NCI-H2107 (cell line): ENCODE measurements at places on chromosomes 16 and 17.
A peak's percentile ranks its signal among the peaks of the same experiment; 100 is the strongest.

GRCh38 chr16:30457256-30457655 is 11.6 kb upstream of the SEPHS2 start:
- no peak for DNase-seq

GRCh38 chr16:15990902-15991301 is 41.5 kb downstream of the ABCC1 start:
- DNase-seq: no peak

GRCh38 chr16:12420661-12421209 is 383.0 kb downstream of the CPPED1 start:
- DNase-seq: no peak

GRCh38 chr17:45038728-45039634 is 12.5 kb downstream of the DCAKD start:
- no peak for DNase-seq

- DNase-seq: no peak
These were observed 7.6 kb downstream of the ALKBH5 start for GRCh38 chr17:18191236-18191667.

- DNase-seq: no peak
These were observed 25.8 kb downstream of the WSB1 start for GRCh38 chr17:27319541-27320221.

DNA sequence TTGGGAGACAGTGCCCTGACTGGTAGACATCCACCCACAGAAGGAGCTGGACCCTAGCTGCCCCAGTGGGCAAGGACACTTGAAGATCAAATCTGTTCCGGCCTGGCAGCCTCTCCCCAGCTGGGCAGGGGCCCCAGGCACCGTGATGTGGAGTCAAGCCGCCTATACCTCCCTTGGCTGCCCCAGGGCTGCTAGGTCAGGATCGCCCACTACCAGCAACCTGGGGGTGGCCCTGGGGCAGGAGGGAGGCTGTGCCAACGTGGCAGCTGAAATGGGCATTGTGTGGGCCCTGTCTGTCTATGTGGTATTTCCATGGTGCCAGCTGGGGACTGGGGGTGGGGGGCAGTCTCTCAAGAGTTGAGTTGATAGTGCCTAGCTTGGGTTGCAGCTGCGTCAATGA is 941 bp downstream of the PDK2 start:
- DNase-seq: no peak

- DNase-seq: no peak
These were observed 20.7 kb downstream of the GAA start for GRCh38 chr17:80122026-80122575.

- no peak for DNase-seq
These were observed 25.5 kb upstream of the CBLN1 start for GRCh38 chr16:49307176-49307575.

DNA sequence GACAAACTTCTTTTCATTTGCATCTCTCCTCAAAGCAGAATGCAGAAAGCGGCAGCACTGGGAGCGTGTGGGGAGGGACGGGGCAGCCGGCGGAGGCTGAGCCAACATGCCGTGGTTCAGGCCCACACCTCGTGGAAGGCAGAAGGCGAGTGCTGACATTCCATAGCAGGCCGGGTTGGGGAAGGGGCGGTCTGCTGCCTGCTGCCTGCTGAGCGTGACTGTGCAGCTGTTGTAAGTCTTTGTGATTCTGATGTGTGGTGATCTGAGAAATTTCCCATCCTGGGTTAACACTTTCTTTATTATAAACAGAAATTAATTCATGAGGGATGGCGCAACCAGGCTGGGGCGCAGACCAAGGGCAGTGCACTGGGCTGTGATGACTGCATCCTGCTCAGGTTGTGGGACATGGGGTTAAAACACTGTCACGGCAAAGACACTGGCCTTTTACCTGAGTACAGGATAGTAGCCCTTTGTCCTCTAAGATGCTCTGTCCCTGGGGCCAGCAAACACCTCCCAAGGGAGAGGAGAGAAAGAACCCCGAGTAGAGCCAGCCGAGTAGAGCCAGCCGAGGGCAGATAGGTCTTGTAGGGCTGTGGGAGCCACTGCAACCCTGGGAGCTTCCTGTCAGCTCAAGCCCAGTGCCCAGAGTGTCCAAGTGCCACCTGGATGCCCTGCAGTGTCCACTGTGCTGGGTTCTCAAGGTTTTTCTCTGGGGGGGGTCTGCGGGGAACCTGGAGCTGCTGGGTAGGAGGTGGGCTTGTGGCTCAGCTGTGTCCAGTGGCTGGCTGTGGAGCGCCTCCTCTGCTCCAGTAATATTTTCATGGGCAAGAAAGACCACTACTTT is 8.8 kb upstream of the DNASE1 start:
- DNase-seq: no peak

DNA sequence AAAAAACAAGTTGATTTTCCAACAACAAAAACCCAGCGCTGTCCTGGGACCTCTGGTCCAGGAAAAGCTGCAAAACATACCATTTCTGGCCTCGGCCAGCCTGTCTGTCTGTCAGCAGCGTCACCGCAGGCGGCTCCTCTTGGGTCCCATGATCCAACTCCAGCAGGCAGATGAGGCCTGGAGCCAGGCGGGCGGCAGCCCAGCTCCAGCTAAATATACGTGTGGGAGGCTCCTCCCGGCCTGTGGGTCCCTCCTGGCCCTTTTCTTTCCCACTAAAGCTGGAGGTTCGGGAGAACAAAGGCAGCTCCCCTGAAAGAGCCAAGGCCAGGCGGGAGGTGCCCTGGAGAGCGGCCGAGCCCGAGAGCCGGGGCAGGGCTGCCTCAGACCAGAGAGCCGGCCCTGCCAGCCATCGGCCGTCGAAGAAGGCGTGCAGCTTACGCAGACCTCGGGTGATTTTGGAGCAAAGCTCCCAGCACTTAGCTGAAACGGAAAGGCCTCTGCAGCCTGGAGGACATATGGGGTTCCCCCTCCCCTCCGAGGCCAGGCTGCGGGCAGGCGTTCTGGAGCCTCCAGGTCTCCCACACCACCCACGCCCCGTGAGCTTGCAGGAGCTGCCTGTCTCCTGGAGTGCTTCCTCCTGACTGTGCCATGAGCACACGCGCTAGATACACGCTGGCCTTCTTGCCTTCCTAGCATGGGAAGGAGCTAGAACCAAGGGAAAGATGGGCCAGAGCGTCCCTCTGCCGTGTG is 19.9 kb upstream of the JPH3 start:
- no peak for DNase-seq

GRCh38 chr16:79867425-79867997 is 267.0 kb upstream of the MAF start:
- DNase-seq: no peak

DNA sequence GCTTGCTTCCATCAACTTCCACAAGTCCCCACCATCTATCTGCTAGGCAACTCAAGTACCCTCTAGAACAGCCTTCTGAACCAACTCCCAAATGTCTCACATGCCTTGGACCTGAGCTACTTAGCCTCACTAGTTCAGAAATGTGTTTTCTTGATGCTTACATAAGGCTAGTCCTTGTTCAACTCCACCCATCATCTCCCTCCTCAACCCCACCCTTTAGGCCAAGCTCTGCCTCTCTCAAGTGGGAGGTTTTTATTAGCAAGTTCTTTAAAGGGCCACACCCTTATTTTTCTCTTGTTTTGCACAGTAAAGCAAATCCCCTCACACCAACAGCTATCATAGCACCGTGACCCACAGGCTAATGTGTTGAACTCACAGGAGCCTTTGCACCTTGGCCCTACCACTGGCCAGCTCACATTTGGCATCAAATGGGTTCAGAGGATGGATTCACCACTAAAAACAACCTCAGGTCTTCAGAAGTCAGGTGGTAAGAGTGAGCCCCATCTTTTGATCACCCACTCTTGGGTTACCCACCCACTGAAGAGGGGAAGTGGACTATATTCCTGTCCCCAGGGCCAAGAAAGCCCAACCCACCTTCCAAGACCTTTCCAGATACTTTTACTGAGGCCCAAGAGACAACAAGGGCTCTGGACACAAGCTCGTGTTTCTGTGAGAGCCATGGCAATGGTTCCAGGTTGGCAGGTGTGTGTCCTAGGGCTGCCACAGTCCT is 12.2 kb downstream of the PIK3R5 start:
- DNase-seq: no peak

DNA sequence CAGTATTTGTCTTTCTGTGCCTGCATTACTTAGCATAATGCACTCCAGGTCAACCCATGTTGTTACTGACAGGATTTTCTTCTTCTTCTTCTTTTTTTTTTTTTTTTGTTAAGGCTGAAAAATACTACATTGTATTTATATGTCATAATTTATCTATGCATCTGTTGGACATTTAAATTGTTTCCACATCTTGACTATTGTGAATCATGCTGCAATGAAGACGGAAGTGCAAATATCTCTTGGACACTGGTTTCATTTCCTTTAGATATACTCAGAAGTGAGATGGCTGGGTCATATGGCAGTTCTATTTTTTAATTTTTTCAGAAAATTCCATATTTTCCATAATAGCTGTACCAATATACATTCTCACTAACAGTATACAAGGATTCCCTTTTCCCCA is 272.7 kb upstream of the PMFBP1 start:
- DNase-seq: no peak

- no peak for DNase-seq
These were observed 11.8 kb downstream of the PRSS27 start for GRCh38 chr16:2708290-2708639.

DNA sequence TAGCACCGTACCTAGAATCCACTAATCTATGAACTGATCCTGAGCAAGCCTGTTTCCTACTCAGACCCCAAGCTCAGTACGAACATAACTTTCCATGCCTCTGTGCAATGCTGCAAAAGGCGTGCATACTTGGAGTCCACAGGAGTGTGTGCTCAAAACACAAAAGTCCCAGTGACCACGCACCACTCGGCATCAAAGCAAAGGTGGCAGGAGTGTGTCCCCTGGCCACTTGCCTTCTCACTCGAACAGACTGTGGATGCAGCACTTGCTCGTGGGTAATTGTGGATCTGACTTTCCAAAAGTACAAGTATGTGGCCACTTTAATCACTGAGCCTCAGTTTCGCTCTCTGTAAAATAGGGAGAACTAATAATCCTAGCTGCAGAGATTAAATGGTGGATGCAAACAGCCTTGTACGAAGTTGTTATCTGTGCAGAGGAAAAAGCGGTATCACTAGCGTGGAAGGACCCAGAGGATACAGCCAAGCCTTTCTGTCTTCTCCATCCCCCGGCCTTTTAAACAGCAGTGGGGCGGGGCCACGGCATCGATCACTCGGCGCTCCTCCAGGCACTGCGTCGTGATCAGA is 311 bp upstream of the KDM8 start:
- DNase-seq: peak; percentile 66

DNA sequence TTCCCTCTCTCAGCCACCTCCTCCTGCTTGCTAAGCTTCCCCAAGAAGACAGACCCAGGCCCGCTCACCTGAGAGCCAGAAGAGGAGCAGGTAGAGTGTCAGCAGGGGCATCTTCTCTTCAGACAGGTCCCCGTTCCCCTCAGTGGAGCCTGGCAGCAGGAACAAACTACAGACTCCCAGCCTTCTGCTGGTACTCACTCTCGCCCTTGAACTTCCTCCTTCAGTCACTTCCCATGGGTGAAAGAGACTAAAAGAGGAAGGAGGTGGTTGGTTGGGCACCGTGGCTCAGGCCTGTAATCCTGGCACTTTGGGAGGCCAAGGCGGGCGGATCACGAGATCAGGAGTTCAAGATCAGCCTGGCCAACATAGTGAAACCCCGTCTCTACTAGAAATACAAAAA is at the start of gene CD300LF:
TSS of gene CD300LF (minus strand) at position 168 of the 400 bp plus-strand sequence. CDS start at position 111, 57 bp downstream.
- no peak for DNase-seq

- no peak for DNase-seq
These were observed 303.0 kb upstream of the IRX5 start for GRCh38 chr16:54627616-54628015.

GRCh38 chr16:88355389-88356123 is 27.2 kb upstream of the ZNF469 start:
- DNase-seq: no peak

- DNase-seq: no peak
These were observed 10.0 kb upstream of the ATP2A3 start for GRCh38 chr17:3974138-3974687.

DNA sequence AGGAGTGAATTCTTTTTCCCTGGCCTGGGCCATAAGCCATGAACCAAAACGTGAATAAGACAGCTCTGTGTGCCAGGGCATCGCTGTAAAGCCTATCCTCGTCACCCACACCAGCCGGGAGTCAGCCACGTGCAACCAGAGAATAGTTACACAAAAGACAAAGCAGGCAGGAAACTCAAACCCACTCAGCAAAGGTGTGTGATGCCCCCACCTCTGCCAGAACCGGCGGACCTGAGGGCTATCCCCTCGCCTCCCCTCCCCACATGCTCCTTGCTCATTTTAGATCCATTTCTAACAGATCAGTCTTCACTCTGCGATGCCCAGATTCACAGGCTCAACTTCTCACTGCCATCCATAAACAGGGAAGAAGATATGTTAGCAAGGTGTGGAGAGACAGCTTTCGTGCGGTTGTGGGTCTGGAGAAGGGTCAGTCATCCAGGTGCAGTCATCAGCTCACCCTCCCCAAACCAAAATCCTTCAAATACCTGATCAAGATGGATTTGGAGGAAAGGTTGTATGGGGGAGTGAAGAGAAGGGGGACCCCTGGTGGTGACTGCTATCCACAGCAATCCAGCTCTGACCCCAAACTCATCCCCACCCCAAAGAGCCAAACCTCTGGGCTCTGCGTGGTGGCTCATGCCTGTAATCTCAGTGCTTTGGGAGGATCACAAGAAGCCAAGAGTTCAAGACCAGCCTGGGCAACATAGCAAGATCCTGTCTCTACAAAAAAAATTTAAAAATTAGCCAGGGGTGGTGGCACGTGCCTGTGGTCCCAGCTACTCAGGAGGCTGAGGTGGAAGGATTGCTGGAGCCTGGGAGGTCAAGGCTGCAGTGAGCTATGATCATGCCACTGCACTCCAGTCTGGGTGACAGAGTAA is 219.2 kb downstream of the C16orf78 start:
- no peak for DNase-seq

- DNase-seq: no peak
These were observed 1.9 kb downstream of the NOD2 start for GRCh38 chr16:50695017-50696000.

DNA sequence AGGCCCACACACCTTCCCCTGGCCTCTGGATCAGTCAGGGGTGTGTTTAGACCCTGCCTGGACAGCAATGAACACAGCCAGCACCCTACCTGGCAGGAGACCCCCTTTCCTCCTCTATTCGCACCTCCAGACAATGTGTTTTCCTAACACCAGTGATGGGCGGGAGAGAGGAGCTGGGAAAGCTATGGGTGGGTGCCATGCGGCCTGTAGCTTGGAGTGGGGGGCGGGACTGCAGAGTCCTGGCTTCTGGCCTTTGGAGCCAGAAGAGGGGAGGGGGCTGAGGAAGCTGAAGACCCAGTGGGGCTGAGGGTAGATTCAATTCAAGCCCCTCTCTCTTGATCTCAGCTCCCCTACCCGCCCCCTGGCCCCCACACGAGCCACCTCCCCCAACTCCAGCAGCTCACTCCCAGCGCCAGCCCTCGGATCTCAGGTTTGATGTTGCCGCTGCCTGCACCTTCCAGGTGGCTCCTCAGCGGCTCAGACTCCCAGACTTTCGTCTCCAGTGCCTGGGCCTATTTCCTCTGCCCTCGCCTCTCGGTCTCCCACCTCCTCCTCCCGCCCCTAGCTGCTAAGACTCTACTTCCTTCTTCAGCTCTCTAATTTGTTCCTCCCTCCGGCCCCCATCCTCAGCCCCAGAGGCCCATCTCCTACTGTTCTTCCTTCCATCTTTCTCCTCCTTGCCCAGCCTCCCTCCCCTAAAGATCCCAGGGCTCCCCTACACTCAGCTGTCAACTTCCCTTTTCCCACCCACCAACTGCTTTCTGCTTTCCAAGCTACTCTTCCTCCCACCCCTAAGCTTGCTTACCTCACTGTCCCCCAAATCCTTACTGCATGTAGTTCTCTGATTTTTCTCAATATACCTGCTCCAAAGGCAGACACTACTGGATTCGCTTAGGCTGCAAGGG is 6.8 kb upstream of the SP6 start:
- no peak for DNase-seq

GRCh38 chr16:87762071-87762571 is 3.7 kb downstream of the KLHDC4 start:
- no peak for DNase-seq
